Placental epithelial cell (primary cell): ENCODE measurements at places on chromosomes 12 and 14. TPM values are rescaled to one million over a fixed set of nuclear protein-coding genes. Genes with fewer than 3 reads are reported as not detected.

The ITGA7 gene
- 0.22 and 0.39 TPM in 2 replicates for total RNA-seq

The PLA2G1B gene
- total RNA-seq: not detected in 2 replicates

The KRT7 gene
- 636 and 2,495 TPM in 2 replicates for total RNA-seq

The PARP11 gene
- total RNA-seq: 11.1 and 11.4 TPM in 2 replicates

The PLXNC1 gene
- 0.11 and 0.39 TPM in 2 replicates for total RNA-seq

The ADAM20 gene
- total RNA-seq: 1.5 and 3.9 TPM in 2 replicates

The APOF gene
- not detected in 2 replicates for total RNA-seq

The CYP27B1 gene
- total RNA-seq: 2.9 and 3.9 TPM in 2 replicates

The TTC7B gene
- 16.7 and 23.9 TPM in 2 replicates for total RNA-seq

The PCED1B gene
- under 0.01 and 0.54 TPM in 2 replicates for total RNA-seq

The KRT4 gene
- not detected in 2 replicates for total RNA-seq

The PSMA3 gene
- total RNA-seq: 51.4 and 88.3 TPM in 2 replicates

The GALNT16 gene
- total RNA-seq: under 0.01 TPM in 2 replicates

The ACSS3 gene
- 0.22 and 1.2 TPM in 2 replicates for total RNA-seq

The KCNK13 gene
- 0.11 and 0.39 TPM in 2 replicates for total RNA-seq

The LPCAT3 gene
- total RNA-seq: 18.8 and 33.6 TPM in 2 replicates

The DYNLL1 gene
- total RNA-seq: 179 and 288 TPM in 2 replicates
